ENCODE measurements at places on chromosomes 5 and 9.

- no peak for DNase-seq
Measured at GRCh38 chr5:78698191-78698791, 49.7 kb upstream of the LHFPL2 start.

- no peak for DNase-seq
Measured at GRCh38 chr5:115214541-115214940, 44.8 kb upstream of the TRIM36 start.

GRCh38 chr5:58491216-58491892 lies at the start of gene GAPT:
TSS of gene GAPT (plus strand) at chr5:58491435. CDS start at chr5:58494537, 3,102 bp downstream.
- DNase-seq: no peak

DNA sequence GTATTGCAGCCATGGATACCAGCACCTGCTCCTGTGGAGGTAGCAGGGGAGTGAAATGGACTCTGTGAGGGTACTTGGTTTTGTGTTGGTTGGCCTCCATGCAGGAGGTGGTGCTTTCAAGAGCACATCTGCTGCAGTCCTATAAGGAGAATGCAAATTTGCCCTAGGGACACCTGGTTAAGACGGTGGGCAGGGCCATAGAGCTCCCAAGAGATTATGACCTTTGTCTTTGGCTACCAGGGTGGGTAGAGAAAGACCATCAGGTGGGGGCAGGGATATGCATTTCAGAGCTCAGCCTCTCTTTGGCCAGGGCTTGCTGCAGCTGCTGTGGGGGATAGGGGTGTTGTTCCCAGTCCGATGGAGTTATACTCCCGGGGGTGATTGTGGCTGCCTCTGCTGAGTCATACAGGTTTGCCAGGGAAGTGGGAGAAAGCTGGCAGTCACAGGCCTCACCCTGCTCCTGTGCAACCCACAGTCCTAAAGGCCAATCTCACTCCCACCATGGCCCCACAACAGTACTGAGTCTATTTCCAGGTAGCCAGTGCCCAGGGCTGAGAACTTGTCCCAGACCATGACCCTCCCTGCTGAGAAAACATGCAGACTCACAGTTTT lies 14.0 kb upstream of the PDLIM4 start:
- DNase-seq: no peak

DNA sequence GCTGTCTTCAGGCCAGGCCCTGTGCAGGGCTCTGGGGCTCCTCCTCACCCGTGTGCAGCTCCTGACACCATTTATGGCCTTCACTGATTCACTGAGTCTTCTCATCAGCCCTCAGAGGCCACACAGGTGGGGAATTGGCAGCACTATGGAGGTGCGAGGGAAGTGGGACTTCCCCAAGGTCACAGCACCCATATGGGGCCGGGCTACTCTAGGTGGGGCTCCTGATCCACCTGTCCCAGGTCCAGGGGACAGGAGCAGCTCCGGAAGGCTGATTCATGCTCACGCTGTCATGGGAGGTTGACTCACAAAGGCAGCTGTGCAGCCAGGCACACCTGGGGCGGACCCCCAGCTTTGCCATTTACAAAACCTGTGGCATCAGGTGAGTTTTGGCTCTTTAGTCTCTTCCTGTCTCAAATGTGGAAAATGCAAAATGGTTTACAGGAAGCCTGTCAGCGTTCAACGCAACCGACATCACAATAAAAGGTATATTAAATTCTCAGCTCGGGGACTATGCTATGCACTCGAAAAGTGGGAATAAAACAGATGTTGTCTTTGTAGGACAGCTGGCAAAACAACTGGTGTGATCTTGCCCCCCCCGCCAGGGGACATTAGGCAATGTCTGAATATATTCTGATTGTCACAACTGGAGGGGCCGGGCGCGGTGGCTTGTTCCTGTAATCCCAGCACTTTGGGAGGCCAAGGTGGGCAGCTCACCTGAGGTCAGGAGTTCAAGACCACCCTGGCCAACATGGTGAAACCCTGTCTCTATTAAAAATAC lies 15.0 kb downstream of the NAIF1 start:
- no peak for DNase-seq

DNA sequence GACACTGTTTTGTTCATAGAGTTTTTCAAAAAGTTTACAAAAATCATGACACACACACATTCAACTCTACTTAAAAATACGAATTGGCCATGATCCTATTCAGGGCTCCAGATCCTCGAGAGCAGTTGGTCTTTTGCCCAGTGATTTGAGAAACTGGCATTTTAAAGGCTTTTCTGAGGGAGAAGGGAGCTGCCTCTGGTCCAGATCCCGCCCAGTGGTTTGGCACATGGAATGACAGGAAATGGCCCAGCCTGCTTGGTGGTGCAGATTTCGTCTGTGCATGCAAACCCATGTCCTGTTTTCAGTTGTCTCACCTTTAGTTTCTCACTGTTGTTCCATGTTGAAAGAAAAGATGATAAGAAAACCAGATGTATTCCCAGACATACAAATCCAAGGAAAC lies 3.6 kb downstream of the CAMK4 start:
- no peak for DNase-seq

DNA sequence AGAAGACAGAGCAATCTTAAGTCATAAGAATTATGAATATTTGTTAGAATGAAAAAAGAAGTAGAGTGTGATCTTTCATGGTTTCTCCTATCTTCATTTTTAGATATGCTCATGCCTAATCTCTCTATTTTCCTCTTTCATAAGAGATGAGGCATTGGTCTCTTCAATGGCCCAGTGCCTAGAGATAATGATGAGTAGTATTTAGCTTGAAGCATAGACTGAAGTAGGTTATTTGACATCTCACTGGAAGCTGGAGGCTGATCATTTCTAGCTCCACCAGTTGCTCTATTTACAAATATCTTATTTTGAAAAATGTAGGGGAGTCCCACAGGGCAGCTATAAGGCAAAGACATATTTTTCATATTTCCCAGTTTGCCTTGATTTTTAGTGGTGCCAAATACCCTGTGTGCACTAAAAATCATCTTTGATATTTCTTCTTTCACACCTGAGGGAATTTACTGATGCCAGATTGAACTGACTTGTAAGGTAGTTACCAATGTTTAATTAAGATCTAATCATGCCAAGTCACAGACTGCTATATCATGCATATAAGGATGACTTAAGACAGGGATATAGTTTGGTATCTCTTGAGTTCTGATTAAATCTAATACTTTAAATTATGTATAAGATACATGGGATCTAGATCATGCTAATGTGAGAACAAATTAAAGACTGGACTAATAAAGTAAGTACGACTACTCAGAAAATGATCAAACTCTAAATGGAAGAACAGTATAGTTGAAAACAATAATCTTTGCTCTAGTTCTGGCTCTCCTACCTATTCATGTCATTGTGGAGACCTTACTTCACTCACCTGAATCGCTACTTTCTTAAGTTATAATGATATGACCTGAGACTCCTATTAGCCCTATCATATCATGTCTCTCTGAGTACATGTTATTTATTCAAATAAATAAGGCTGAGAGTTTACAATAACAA lies 108.2 kb upstream of the IFNE start:
- DNase-seq: no peak

GRCh38 chr9:69180670-69181069 lies 6.6 kb downstream of the TJP2 start:
- DNase-seq: no peak

DNA sequence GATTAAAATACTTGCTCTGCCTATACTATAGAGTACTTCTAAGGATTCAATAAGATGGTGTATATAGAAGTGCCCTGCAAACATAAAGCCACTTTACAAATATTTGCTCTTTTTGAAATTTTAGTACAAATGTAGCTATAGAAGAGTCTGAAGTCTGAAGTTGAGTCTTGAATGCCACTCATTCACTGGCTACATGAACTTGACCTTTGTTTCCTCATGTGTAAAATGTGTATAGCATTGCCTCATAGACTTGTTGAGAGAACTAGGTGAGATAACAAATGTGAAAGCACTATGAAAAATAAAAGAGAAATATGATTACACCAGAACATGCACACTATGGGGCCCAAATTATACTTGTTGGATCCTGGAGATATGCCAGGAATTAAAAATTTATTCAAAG lies 244.7 kb downstream of the SEC61B start:
- no peak for DNase-seq

GRCh38 chr9:13791816-13792215 lies 512.3 kb upstream of the MPDZ start:
- DNase-seq: no peak

DNA sequence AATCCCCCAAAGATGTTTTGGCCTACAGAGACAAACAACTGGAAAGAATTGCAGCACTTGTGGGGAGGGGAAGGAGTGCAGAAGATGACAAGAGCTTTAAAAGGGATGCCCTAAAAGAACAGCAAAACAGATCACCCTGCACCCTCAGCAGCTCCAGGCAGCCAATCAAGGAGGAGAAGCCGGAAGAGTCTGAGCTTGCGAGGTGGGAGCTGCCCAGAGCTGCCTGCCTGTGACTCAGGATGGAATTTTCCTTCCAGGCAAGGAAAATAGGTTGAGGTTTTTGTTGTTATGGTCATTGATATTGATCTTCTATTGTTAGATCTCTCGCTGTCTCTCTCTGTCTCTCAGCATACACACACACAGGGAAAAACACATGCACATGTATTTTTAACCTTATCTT lies 70.3 kb upstream of the MAP1B start:
- no peak for DNase-seq

DNA sequence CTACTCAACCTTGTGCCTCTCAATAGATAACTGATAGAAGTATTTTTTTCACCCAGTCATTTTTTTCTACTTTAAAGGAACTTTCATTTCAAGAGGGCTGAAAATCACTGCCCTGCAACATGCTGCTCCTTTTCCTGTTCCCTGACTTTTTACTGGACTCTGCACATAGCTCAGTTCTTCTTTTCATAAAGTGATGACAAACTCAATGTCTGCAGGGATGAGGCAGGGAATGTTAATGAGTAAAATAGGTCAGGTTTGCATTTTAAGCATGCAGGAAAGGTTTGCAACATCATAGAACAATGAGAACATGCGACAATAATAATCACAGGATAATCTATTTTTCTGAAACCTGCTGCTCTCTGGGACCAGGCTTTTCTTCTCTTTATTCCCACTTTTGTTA lies 172.2 kb upstream of the SGCD start:
- DNase-seq: no peak

- DNase-seq: no peak
Measured at GRCh38 chr5:74420947-74421346, 219.6 kb downstream of the ENC1 start.

- DNase-seq: no peak
Measured at GRCh38 chr5:159403906-159404681, 73.8 kb upstream of the IL12B start.

GRCh38 chr5:157447201-157447637 lies 12.8 kb upstream of the NIPAL4 start:
- no peak for DNase-seq

- DNase-seq: no peak
Measured at GRCh38 chr5:84383816-84384603, 670 bp downstream of the EDIL3 start.

- DNase-seq: no peak
Measured at GRCh38 chr5:169153405-169153804, 147.5 kb downstream of the SLIT3 start.

GRCh38 chr5:38121420-38121819 lies 136.9 kb upstream of the EGFLAM start:
- DNase-seq: no peak

GRCh38 chr9:92245005-92245797 lies 48.3 kb downstream of the IARS1 start:
- DNase-seq: no peak

GRCh38 chr9:27377147-27377807 lies 80.3 kb upstream of the EQTN start:
- DNase-seq: no peak

DNA sequence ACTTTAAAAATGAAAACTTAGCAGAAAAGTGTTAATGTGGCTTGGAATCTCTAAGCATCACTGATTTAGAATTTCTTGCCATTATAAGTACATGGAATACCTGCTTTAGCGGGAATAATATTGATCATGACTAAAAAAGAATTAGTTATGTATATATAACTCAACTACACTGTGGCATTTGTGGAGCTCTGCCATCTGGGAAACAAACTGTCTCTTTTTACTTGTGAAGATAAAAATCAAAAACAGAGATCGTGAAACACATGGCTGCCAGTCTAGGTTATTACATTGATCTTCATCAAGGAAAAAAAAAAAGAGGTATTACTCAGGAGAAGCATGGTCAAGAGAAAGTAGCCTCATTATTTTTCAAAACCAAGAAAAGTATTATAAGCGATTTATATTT lies 287.4 kb downstream of the HTR1A start:
- DNase-seq: no peak

DNA sequence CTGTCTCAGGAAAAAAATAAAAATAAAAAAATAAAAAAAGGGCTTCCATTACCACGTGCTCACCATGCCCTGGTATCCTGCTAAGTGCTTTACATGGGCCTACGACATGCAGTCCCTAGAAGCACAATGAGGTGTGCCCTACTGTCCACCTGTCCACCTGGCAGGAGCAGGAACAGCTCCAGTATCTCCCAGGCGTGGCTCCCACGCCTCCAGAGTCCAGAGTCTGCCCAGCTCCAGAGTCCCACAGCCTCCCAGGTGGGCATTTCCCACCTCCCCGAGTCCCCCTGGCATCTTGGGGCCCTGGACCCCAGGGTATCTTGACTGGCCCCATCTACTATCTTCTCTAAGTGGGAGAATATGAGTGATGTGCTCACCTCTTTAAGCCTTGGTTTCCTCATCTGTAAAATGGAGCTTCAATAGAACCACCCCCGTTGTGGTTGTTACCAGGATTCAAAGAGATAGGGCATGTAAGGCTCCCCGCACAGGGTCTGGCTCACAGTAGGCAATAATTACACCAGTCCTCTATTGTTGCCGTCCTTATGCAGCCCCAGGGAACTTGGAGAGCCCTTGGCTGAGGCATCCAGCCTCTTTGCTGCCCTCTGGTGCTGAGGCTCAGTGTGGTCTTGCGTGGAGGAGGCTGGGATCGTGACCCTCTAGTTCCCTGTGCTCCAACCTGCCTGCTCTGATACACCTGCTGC lies 8.9 kb downstream of the CXCL14 start:
- no peak for DNase-seq

DNA sequence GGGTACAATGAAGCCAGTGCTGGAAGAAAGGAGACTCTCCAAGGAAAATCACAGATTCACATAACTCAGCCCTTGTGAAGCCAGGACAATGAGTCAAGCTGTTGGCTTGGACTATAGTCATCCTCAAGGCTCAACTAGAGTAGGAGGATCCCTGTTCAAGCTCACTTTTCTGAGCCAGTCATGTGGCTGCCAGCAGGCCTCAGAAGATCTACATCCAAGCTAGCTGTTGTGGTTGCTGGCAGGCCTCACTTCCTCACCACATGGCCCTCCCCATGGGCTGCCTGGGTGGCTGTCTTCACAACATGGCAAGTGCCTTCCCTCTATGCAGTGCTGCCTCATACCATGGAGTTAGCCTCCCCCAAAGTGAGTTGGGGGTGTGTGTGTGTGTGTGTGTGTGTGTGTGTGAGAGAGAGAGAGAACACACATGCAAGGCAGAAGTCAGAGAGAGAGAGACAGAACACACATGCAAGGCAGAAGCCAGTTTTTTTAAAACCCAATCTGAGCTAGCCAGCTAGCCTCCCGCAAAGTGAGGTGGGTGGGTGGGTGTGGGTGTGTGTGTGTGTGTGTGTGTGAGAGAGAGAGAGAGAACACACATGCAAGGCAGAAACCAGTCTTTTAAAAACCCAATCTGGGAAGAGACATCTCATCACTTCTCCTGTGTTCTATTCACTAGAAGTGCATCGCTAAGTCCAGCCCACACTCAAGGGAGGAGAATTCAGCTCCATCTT lies 17.1 kb downstream of the SCAI start:
- DNase-seq: peak; percentile 42

- DNase-seq: no peak
Measured at GRCh38 chr5:141476132-141476911, 556 bp downstream of the PCDHGC3 start.
